Inflammatory macrophage treated with lipopolysaccharide for 1 hour (primary cell): ENCODE measurements at places on chromosomes 7 and 10.

DNA sequence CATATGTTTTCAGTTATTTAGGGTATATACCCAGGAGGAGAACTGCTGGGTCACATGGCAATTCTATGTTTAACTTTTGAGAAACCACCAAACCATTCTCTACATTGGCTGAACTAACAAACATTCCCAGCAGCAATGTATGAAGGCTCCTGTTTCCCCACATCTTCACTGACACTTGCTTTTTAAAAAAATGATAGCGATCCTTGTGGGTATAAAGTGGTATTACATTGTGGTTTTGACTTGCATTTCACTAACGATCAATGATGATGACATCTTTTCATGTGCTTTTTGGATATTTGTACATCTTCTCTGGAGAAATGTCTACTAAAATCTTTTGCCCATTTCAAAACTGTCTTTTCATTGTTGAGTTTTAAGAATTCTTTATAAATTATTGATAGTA is 51.2 kb upstream of the ANAPC16 start:
- peak; percentile 72 for DNase-seq

GRCh38 chr7:128309976-128310375 is 33.7 kb downstream of the RBM28 start:
- DNase-seq, result no peak

- DNase-seq, result peak; percentile 6
Observed at GRCh38 chr10:28983799-28984198, 305.1 kb upstream of the LYZL1 start.

GRCh38 chr7:20507157-20507556 is 108.3 kb upstream of the ABCB5 start:
- no peak for DNase-seq

DNA sequence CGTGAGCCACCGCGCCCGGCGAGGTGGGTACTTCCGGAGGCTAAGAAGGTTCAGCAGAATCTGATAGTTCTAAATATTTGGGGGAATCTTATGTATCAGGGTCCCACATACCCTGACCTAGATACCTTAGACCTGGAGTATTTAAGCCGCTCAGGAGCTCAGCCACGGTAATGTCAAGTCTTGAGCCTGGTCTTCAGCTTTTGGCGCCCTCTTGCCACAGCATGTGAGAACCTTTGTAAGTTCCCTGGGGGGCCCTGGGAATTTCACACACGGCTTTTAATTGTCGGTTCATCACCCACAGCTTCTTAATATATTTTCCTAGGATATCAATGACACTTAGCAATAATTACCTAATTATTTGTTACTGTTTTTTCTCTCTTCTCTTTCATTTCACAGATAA is 324.3 kb upstream of the GALNT17 start:
- DNase-seq, result no peak

- DNase-seq, result peak; percentile 31
Observed at GRCh38 chr7:41738336-41738735, 35.4 kb upstream of the INHBA start.

DNA sequence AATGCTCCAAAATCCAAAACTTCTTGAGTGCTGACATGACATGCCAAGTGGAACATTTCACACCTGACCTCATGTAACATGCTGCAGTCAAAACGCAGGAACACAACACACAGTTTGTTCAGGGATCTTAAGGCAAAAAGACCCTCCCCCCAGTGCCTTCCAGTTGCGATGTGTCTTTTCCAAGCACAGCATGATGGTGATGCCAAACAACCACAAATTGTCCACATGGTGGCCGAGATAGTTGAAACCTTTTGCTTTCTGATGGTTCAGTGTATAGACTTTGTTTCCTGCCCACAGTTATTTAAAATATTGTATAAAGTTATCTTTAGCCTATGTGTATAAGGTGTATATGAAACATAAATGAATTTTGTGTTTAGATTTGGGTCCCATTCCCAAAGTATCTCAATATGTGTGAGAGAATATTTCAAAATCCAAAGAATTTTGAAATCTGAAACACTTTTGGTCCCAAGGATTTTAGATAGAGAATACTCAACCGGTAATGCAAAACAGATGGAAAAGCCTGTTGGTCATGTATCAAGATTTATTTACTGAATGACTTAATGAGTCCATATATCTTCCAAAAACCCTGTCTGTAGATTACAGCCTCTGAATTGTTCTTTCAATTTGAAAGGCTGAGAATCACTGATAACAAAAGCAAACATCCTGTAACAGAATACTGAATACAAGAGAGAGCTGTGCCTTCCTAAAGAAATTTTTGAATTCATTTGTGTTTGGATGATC is 93.4 kb upstream of the OIT3 start:
- no peak for DNase-seq

GRCh38 chr7:154304740-154305700 is 252.8 kb downstream of the DPP6 start:
- no peak for DNase-seq

- DNase-seq, result peak; percentile 12
Observed at GRCh38 chr7:116511552-116512519, 12.3 kb downstream of the CAV2 start.

- peak; percentile 86 for DNase-seq
Observed at GRCh38 chr7:85554236-85555178, 367.7 kb upstream of the SEMA3D start.

DNA sequence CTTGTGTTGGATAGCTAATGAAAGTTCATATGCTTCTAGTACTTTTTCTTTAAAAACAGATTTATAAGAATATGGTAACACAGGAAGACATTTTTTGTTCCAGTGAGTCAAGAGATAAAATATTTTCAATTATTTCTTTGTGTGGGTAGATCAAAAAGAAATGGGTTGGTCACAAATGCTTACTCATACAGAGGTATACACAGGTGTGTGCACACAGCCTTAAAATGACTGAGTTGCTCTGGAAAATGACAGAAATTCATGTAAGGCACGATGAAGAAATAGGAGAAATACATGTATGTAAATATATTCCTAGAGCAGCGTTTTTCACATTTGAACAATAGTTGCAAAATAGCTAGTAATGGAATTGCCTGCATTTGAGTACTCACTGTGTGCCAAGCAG is 66.0 kb downstream of the ST7 start:
- no peak for DNase-seq

DNA sequence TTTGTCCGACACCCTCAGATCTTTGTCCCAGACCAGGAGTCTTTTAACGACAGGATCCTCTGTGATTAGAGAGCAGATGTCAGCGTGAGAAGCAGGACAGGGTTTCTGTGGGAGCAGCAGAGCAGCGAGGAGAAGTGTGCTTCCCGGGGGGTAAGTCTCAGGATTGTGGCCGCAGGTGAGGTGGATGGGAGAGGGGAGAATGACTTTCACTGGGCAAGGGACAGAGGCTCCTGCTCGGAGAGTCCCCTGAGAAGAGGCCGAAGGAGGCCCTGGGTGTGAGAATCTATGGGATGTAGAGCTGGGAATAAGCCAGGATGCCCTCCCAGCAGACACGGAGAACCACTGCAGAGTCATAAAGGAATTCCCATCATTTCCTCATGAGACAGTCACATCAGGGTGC is 10.4 kb upstream of the RBAK start:
- no peak for DNase-seq

DNA sequence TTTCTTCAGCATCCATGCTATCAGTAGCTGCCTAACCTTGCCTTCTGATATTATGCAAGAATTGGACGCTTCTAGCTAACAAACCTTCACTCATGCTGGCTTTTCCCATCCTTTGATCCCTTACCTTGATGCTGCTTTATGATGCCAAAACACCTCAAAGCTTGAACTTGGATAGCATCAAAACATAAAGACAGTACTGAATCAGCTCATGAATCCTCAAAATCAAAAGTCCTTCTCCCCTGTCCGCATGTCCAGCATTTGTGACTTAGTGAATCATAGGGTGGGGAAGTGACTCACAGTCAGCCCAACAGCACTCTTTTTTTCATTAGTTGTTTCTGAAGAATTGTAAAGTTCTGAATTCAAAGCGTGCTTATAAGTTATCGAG is 89.5 kb upstream of the PIK3CG start:
- peak; percentile 63 for DNase-seq

GRCh38 chr10:120229641-120230040 is 227.4 kb upstream of the PLPP4 start:
- DNase-seq, result no peak

GRCh38 chr7:74023092-74023536 is 4.9 kb upstream of the ELN start:
- peak; percentile 22 for DNase-seq

DNA sequence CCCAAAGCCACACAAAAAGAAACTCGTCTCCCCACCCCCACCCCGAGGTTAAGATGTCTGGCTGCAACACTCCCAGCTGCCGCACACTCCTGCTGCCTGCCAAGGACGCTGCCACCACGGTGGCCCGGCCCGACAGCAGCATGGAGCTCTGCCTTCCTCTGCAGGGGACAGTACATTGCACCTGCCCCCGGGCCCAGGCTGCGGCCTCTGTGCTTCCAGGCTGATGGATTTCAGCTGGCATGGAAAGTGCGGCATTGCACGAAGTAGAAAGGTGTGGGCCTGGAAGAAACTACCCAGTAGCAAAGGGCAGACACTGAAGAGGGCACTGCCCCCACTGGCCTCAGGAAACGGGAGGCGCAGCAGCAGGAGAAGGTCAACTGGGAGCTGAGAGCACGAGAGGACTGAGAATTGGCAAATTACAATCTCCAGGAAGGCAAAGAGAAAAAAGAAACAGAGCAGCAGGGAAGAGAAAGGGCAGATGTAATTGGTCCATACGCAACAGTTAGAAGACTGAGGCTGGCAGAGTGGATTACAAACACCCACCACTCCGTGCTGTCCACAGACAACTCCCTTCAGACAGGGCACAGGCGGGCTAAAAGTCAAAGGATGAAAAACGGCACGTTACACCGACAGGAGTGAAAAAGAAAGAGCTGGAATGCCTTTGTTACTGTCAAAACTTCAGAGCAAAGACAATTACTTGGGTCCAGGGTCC is 117.1 kb upstream of the DIP2C start:
- no peak for DNase-seq

GRCh38 chr10:68224810-68225209 is 7.1 kb downstream of the ATOH7 start:
- DNase-seq, result no peak

DNA sequence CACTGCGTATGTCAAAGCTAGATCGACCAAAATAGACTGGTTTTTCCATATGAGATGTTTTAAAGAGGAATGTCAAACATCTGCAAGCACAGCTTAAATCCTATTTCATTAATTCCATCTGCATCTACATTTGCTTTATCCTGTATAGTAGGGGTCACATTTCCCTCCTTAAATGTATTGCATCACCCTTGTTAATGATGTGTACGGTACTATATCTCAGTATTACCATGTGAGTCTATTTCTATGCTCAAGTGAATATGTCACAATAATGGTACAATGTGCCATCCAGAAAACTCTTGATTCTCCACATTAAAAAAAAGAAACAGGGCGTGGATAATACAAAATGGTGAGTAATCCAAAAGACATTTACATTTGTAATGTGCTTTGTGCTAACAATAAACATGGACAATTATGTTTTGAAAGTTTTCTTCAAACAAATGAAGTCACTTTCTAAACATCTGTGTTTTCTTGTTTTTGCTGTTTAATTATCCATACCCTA is 56.6 kb downstream of the TWIST1 start:
- no peak for DNase-seq

GRCh38 chr7:10703981-10704380 is 269.7 kb upstream of the PHF14 start:
- DNase-seq, result no peak

GRCh38 chr7:40219917-40220316 is 85.1 kb downstream of the SUGCT start:
- DNase-seq, result no peak

DNA sequence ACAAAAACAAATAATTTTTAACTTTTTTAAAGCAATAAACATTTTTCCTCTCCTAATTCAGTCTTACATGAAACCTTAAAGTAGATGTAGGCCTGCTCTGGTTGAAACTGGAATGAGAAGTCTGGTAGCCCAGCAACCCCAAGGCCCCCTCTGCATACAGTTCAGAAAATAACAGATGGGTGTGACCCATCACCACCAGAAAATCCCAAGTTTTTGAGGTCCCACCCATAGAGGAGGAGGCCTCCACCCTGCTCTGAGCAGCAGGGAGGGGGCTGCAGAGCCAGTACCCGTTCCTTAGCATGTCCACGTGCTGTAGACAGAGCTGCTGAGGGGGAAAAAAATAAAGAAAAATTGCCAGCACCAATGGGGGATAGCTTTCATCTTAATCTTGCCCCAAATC is 122.7 kb downstream of the WNT2 start:
- no peak for DNase-seq

GRCh38 chr10:94353336-94353735 is 9.4 kb downstream of the NOC3L start:
- no peak for DNase-seq

- DNase-seq, result no peak
Observed at GRCh38 chr10:113893570-113893969, 39.1 kb downstream of the NHLRC2 start.

- DNase-seq, result peak; percentile 35
Observed at GRCh38 chr7:33107136-33108066, 1.8 kb downstream of the RP9 start.

- no peak for DNase-seq
Observed at GRCh38 chr7:70033226-70033625, 435.0 kb downstream of the AUTS2 start.

DNA sequence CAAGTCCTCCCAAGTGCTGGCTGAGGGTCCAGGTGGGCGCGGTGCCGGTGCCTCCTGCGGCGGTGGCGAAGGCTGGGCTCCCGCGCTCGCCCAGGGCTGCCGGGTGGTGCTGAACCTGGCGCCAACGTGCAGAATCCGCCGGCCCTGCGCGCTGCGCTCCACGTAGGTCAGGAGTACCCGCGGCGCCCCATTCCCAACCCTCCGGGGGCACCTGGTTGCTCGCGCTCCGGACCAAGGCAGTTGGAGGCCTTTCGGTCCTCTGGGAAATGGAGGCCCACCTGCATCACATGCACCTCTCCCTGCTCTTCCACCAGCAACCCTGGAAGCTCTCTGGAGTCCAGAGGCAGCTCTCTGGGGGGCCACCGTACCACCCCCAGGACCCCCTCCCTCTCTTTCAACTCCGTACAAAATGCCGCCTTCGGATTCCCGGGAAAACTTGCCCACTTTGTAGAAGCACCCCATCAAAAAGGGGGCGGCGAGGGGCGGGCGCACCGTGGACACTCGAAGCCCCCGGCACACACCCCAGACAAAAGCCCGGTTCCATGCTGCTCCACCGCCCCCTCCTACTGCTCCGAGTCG is 745 bp downstream of the SLC16A9 start:
- no peak for DNase-seq

GRCh38 chr7:7201578-7202374 is 19.4 kb downstream of the C1GALT1 start:
- no peak for DNase-seq

DNA sequence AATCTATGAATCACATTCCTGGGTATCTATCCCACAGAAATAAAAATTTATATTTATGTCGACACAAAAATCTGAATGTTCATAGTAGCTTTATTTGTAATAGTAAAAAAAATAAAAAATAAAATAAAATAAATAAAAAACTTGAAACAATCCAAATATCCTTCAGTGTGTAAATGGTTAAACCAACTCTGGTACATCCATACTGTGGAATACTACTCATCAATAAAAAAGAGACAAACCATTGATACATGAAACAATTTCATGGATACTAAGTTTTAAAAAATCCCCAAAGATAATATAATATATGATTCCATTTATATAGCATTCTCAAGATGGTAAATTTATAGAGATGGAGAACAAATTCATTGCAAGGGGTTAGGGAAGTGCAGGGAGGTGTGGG is 48.6 kb downstream of the USP6NL start:
- DNase-seq, result no peak
